ENCODE measurements at places on chromosomes 5 and 9. TPM values are rescaled to one million over a fixed set of nuclear protein-coding genes. Genes with fewer than 3 reads are reported as not detected.

The FOXE1 gene
- not detected for total RNA-seq

The GRXCR2 gene
- total RNA-seq, result not detected

The PDE6A gene
- 0.22 TPM for total RNA-seq

The SLCO6A1 gene
- not detected for total RNA-seq

The UNC5A gene
- 0.51 TPM for total RNA-seq

The DMXL1 gene
- 45.1 TPM for total RNA-seq

The PCDHGC5 gene
- 0.69 TPM for total RNA-seq

The OLFML2A gene
- total RNA-seq, result 0.25 TPM

The PCDHB4 gene
- 1.3 TPM for total RNA-seq

The KCNN2 gene
- not detected for total RNA-seq

The TXNDC8 gene
- not detected for total RNA-seq

The DMGDH gene
- 14.7 TPM for total RNA-seq

The TICAM2 gene
- 3.7 TPM for total RNA-seq

The FAM221B gene
- total RNA-seq, result not detected

The SLC35D2 gene
- 20.8 TPM for total RNA-seq

The FOXD4L3 gene
- total RNA-seq, result 0.96 TPM

The GALNT12 gene
- total RNA-seq, result not detected

The PRR16 gene
- 11.9 TPM for total RNA-seq

The ZSWIM6 gene
- total RNA-seq, result 13.5 TPM

The BAAT gene
- 0.14 TPM for total RNA-seq

The BTNL8 gene
- total RNA-seq, result not detected

The CCL27 gene
- total RNA-seq, result 0.49 TPM

Data from MCF 10A (cell line).